ENCODE measurements at places on chromosomes 11 and 22.

DNA sequence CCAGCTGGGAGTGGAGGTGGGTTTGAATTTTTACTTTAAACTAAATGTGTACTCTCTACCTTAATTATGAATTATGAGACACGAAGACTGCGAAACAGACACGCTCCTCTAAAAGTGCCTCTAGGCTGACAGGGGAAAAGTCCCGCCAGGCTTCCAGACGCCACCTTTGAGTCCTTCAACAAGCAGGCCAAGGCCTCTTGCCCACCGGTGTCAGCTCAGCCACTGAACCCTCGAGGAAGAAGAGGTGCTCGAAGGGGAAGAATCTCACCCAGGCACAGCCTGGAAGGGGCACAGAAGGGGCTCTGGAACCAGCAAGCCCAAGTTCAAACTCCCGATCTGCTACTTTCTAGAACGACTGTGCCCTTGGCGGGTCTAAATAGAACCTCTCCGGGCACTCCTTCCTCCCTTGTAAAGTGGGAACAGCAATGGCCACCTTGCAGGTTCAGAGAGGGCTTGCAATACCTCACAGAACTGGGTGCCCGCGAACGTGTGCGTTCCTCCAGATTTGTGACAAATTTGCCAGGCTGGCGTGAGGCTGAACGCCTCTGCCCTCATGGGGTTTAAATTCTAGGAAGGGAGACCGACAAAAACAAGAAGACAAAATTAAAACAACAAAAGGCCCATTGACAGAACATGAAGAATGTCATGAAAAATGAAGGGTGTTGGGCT is 158.5 kb upstream of the GRK3 start:
- no peak for DNase-seq

GRCh38 chr11:120666121-120666639 is 154.6 kb downstream of the GRIK4 start:
- no peak for DNase-seq

- DNase-seq = no peak
Observed at GRCh38 chr11:129410395-129410960, 34.8 kb downstream of the BARX2 start.

DNA sequence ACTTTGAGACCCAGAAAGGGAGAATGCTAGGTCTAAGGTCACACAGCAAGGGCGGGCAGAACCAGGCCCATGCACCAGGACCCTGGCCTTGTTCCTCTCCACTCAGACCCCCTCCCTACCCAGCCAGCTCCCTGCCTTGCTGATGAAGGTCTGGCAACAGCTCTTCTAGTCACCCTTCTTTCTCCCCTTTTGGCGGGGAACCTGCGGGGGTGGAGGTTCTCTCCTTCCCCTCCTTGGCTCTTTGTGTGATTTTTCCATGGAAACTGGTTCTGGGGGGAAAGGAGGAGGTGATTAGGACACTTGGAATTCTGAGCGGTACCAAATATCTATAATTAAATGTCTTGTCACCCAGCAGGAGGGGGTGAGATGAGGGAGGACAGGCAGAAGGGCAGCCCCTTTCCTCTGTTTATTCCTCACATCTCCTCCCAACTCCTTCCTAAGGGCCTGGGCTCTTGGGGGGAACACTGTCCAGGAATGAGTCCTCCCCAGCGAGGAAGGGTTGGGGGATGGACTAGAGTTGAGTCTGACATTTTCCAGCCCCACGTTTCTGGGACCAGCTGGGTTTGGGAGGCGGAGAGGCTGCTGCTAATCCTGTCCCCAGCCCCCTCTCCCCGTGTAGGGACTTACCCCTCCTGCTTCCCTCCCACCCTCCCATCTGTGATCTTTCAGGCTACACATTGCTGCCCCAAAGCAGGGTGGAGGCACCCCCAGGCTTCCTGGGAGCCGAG is 7.4 kb downstream of the ARHGEF17 start:
- DNase-seq = no peak

GRCh38 chr22:21651521-21652009 is 9.5 kb downstream of the SDF2L1 start:
- DNase-seq = no peak

DNA sequence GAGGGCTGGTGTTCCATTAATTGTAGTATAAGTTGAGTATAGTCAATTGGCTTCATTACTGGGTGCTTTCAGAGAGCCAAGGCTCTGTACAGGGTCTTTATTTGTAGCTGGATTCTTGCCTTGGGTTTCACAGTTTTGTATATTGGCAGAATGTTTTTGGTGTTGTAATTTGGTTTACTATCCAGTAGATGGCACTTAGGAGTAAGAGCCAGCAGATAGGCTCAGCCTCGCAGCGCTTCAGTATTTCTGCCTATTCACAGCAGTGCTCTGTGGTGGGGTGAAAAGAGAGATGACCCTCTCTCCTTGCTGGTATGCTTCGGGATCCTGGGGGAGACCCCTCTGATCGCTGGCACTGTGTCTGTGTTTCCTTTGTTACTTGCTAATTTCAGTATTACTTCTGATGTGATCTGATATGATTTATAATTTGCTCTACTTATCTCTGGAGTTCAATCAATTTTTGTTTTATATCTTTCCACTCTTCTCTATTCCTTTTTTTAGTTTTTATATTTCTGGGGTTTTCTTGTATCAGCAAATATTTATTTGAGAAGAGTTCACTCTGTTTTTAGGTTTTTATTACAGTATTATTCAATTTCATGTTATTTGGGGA is 52.2 kb downstream of the ANO5 start:
- DNase-seq = no peak

DNA sequence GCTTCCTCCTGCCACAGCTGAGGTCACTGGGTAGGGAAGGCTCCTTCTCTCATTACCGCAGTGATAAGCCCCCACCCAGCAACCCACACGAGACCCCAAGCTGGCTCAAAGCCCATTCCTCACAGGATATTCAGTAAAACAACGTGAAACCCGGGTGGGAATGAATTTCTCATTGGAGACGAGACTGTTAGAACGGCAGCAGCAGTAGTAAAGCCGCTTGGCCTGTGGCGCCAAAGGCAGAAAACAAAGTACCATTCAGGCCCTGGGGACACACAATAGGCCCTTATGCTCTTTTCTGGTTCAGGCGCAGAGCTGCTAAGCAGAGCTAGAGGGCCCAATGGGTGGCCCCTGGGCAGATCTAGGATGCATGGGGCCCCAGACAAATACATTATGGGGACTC is 45.3 kb downstream of the PC start:
- no peak for DNase-seq

GRCh38 chr11:74685905-74686304 is 45.3 kb downstream of the CHRDL2 start:
- DNase-seq = no peak

- no peak for DNase-seq
Observed at GRCh38 chr11:33651555-33651954, 49.1 kb downstream of the C11orf91 start.

- DNase-seq = no peak
Observed at GRCh38 chr22:43129426-43130425, 13.5 kb downstream of the MCAT start.

GRCh38 chr22:49966041-49966773 is 5.6 kb downstream of the PIM3 start:
- DNase-seq = no peak

DNA sequence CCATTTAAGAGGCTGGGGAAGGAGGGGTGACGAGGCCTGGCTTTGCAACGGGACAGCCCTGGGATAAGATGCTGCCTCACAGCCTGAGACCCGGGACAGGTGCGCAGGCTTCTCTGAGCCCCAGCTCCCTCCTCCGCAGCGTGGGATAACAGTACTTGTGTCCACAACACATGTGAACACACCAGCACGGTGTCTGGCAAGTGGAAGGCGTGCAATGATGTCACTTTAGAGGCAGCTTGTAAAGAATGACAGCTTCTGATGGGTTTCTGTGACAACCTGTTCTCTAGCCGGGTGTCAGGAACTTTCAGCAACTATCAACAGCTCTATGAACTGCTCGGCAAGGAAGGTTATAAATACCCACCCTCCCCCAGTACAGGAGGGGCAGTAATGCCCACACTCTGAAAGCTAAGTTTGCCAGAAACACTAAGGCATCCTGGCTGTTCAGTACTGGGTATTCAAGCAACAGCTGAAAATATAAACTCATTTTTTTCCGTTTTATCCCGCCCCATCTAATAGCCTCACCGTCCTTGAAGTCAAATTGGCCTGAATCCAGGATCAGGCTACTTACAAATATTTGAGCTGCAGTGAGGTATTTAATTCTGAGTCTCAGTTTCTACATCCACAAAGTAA is 59.7 kb downstream of the MYH9 start:
- DNase-seq = no peak

All from NCI-H187 treated with DMSO at 0.1 percent for 48 hours (cell line).